A549 treated with RU486 at 1 μM for 4 hours (cell line): ENCODE measurements at places on chromosomes 16 and 17. TPM values are rescaled to one million over a fixed set of nuclear protein-coding genes. Genes with fewer than 3 reads are reported as not detected.

The LAT gene
- total RNA-seq: 2.2 to 5.3 TPM (median 4.3 TPM) in 5 replicates

The LITAFD gene
- not detected in 5 replicates for total RNA-seq

The SMIM22 gene
- total RNA-seq: not detected in 5 replicates

The SLC13A2 gene
- 0.10 to 0.18 TPM (median 0.14 TPM) in 4 of 5 replicates, not detected in the other for total RNA-seq

The SPN gene
- total RNA-seq: 0.01 TPM in 1 of 5 replicates, not detected in the others

The TBC1D3L gene
- total RNA-seq: 7.4 to 12.7 TPM (median 11.4 TPM) in 5 replicates

The CRYBA1 gene
- total RNA-seq: not detected in 5 replicates

The WNT3 gene
- total RNA-seq: 3.8 to 5.9 TPM (median 5.2 TPM) in 5 replicates

The GRIN2C gene
- 0.13 to 0.50 TPM (median 0.28 TPM) in 5 replicates for total RNA-seq

The CLEC18A gene
- total RNA-seq: 0.07 to 0.13 TPM (median 0.08 TPM) in 3 of 5 replicates, not detected in the others

The CNGB1 gene
- total RNA-seq: 0.07 to 0.25 TPM (median 0.13 TPM) in 5 replicates

The FBXO47 gene
- total RNA-seq: not detected in 5 replicates

The KRT40 gene
- total RNA-seq: not detected in 5 replicates

The SLC38A8 gene
- total RNA-seq: not detected in 5 replicates

The TEX19 gene
- 0.17 to 0.61 TPM (median 0.43 TPM) in 5 replicates for total RNA-seq

The NGFR gene
- 0.49 to 0.80 TPM (median 0.67 TPM) in 5 replicates for total RNA-seq

The PDIA2 gene
- total RNA-seq: 0.13 to 0.64 TPM (median 0.31 TPM) in 4 of 5 replicates, not detected in the other
